ENCODE measurements at places on chromosomes 3 and 15.

DNA sequence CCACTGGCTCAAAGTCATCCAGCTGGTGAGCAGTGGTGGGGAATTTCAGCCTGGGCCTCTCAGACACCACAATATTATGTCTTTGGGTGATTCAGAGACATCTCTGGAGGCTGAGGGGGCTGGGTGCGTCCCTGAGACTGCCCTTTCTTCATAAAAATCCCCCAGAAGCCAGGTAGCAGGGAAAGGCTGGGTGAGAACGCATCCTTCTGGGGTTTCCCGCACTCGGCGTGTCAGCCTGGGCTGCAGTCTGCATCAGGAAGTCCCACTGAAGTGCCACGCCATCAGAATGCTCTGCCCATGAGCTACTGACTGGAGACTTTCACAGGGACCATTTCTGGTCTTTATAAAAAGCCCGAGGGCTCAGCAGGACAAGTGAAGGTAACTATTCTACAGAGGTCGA, 148.8 kb upstream of the SLC6A11 start:
- no peak for DNase-seq

DNA sequence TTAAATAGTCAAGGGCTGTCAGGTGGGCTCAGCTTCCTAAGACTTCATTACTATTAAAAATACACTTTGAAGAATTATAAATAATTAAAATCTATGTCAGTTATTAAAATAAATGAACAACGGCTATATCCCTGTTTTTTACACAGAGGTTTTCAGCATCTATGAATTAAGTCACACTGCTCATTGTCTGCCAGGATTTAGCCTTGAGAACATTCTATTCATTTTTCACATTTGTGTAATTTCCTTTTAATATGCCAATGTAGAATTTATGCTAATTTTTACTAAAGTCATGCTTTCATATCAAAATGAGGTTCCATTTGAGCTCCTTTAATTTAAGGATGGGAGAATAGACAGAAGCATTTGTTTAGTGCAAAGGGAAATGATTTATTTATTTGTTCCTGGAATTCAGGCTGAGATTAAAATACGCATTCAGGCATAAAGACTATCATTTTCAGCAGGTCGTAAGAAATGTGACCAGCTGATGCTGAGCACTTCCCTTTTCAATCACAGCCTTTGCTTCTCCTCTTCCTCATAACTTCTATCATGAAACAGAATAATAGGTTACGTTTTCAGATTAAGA, 345.1 kb downstream of the MFSD1 start:
- no peak for DNase-seq

- peak; percentile 77 for DNase-seq
Observed at GRCh38 chr3:188947401-188948280, 224.1 kb upstream of the TPRG1 start.

GRCh38 chr15:87155771-87156170, 1076.1 kb downstream of the AGBL1 start:
- DNase-seq = no peak

DNA sequence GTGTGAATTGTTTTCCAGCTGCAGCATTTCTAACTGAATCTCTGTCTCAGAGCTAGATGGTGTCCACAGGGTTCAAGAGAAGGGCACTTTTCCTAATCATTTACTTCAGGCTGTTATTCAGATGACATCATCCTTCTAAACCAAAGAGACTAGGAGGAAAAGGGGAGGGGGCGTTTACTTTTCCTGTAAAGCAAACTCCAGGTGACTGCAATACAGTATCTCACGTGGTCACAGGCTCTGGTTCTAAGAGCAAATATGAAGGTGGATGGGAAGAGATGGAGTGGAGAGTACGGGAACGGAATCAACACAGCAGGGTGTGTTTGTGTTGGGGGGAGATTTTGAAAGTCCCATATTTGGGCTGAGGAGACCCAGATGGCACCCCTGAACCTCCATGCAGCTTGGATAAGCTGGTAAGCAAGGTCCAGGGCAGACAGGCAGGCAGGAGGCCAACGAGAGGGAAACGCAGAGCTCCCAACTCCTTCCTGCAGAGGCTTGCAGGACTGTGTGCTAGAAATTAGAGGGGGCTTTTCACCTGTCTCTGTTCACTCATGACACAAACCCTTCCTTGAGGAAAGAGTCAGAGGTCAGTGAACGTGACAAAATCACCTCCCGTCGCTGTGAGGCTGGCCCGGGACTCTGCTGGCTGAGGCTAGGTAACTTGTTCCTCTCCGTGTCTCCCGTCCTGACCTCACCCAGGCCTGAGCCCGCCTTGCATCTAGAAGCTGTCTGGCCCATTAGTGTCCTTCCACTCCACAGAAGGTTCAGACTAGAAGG, 151.2 kb downstream of the OPA1 start:
- no peak for DNase-seq
